ENCODE measurements at places on chromosomes 5 and 9. TPM values are rescaled to one million over a fixed set of nuclear protein-coding genes. Genes with fewer than 3 reads are reported as not detected.

The SLC22A5 gene
- 15.5 TPM for polyA plus RNA-seq

The SPAAR gene
- 0.27 TPM for polyA plus RNA-seq

The SMIM3 gene
- 62.5 TPM for polyA plus RNA-seq

The DAB2 gene
- 16.0 TPM for polyA plus RNA-seq

The TRIM36 gene
- polyA plus RNA-seq, result 3.5 TPM

The PRR16 gene
- 4.6 TPM for polyA plus RNA-seq

The WDR38 gene
- not detected for polyA plus RNA-seq

The APBB3 gene
- 6.4 TPM for polyA plus RNA-seq

The WDR31 gene
- 1.3 TPM for polyA plus RNA-seq

The STPG3 gene
- not detected for polyA plus RNA-seq

- no peak for DNase-seq
These were observed 296.0 kb upstream of the KCNN2 start for GRCh38 chr5:114065912-114066311.

DNA sequence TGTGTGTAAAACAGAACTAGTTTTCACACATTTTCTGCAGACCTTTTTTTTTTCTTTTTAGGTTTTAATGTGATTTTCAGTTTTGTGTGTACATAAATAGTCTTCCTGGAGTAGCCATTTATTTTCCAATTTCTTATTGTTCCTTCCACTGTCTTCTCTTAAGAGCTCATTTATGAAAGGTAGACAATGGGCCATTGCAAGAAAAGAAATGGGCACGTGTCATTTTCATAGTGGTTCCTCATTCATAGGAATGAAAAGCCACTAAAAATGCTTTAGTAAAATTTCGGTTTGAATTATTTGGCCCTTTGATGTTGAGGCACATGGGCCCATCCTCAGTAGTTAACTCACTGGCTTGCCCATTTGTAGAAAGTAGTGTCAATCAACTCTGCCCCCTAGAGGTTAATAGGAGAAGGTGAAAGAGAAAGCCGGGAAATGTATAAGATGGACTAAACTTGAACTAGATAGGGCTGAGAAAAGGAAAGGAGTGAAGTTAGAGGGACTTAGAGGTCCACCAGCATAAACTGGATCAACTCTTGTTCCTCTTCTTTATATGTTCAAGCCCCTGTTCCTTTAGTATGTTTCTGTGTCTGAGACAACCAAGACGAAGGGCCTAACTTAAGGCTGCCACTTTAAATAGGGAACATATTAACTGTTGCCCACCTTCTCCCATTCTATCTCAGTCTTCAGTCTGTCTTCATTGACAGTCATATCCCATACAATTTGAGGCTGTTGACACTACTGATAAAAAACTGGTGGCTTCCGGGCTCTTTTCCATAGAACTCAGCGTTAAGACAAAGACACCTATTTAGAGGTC, 72.6 kb downstream of the SMARCA2 start:
- peak; percentile 50 for DNase-seq

- DNase-seq, result peak; percentile 6
These were observed 388.5 kb upstream of the CTNND2 start for GRCh38 chr5:12292610-12293204.

DNA sequence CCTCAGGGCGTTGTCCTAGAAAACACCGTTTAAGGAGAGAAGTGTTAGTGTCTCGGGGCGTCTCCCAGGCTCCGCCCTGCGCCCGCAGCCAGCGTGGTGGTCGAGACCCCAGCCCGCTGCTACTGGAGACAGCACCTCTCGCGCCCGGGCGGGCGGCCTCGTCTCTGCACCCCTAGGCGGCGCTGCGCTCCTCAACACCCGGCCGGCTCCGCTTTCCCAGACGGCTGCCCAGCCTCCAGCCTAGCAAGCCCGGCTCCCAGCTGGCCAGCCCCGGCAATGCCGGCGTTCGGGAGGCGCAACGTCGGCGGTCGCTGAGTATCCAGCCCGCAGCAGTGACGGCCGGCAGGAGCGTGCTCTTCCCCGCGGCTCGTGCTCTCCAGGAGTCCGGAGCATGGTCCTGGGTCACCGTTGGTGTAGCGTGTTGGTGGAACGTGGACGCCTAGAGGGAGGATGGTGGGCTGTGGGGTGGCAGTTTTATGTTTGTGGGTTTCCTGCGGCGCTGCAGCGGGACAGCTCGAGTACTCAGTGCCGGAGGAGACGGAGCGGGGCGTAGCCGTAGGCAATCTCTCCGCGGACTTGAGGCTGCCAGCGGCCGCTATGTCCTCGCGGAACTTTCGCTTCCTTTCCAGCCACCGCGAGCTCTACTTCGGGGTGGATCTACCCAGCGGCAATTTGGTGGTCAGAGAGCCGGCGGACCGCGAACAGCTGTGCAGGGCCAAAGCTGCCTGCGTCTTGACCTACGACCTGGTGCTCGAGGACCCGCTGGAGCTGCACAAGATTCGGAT, 536 bp downstream of the PCDHAC1 start:
- DNase-seq, result peak; percentile 70

DNA sequence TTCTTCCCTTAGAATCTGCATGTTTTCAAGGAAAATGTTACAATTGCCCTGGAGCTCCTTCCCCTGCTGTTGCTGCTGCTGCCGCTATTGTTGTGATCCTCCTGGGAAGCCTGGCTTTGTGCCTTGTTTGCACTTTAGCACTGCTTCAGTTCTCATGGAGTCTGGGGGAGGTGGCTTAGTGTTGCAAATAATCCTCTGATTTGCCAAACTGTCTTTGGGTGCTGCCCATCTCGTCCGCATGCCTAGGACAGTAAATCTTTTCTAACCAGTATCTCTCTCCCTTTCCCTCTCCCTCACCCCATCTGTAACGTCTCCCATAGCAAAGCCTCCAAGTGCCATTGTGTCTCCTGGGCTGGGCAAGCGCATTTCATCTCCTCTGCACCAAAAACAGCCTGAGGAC, 30.3 kb downstream of the FAM240B start:
- DNase-seq, result no peak

DNA sequence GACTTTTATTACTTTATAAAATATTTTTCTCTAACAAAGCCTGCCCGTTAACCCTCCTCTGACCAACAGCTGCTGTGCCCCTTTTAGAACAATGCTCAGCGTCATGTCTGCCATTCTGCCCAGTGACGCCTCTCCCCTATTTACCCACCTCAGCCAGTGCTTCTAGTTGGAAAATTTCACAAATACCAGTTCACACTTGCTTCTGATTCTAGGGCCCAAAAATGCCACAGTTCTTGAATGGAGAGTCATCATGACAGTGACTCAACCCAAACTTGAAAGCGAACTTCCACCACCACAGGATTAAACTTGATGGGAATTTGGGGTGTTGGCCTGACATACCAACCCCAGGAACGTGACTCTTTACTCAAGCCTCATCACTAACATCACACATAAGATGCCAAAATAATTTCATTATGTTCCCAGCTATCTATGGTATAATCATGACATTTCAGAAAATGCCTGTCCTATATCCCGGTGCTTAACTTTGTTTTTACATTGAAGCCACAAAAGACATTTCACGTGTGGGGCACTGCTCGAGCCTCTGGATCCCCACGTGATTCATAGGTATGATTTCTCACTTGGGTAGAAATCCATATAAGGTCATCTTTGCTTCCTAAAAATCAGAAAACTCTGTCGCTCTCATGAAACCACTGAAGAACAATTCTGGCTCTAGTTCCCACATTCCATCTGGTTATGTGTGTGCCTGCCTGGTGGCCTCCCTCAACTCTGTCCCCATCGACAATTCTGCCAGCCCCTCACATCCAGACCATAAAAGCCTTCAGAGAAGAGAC, 220.9 kb downstream of the ACTL7B start:
- peak; percentile 92 for DNase-seq

DNA sequence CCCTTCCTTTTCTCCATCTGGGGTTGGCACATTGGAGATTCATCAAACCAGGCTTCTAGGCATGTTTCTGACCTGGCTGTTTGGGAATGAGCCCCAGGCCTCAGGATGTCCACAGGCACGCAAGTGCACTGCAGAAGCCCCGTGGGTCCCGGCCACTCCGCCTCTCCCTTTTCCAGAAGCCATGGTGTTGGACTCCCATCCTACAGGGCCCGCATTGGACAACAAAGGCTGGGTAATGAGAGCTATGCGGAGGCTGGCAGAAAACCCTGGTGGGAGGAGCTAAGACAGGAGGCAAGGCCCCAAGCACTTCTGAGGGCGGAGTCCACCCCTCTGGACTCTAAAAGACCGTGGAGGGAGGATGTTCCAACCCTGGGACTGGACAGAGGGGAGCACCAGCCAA, 160.6 kb downstream of the OLFM1 start:
- DNase-seq, result no peak

- no peak for DNase-seq
These were observed 284.0 kb upstream of the TLE4 start for GRCh38 chr9:79287708-79288290.

DNA sequence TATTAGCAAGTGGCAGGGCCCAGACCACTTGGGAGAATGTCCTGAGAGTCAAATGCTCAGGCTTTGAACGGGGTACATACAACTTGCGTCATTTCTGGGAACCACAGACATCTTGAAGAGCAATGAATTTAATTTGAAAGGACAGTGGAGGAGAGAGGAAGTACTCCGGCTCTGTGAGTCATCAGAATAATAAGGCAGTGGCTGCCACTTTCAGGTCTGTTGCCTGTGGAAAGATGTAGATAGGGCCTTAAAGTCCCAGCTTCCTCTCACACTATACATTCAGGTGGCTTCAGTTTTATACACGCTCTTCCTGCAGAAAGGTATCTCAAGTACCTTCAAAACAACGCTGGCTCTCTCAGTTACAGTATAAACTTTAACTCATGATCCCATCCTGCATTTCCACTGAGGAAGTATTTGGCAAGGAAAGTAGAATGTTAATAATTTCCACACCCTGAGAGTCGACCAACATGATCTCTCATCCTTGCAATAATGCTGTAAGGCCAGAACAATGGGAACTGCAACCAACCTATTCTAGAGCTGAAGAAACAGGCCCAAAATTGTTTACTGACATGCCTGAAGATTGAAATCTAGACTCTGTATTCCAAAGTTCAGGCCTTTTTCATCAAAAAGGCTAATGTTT, 6.8 kb upstream of the PRUNE2 start:
- peak; percentile 35 for DNase-seq

- no peak for DNase-seq
These were observed 74.9 kb downstream of the TAF11L14 start for GRCh38 chr5:17709011-17709710.

GRCh38 chr5:178413988-178414387, 176.2 kb downstream of the COL23A1 start:
- DNase-seq, result no peak

GRCh38 chr5:67115246-67115645, 81.4 kb downstream of the CD180 start:
- DNase-seq, result no peak

- no peak for DNase-seq
These were observed 14.7 kb downstream of the KLHL9 start for GRCh38 chr9:21320465-21320864.

- DNase-seq, result no peak
These were observed 184.4 kb downstream of the MAN2A1 start for GRCh38 chr5:109874108-109874507.

DNA sequence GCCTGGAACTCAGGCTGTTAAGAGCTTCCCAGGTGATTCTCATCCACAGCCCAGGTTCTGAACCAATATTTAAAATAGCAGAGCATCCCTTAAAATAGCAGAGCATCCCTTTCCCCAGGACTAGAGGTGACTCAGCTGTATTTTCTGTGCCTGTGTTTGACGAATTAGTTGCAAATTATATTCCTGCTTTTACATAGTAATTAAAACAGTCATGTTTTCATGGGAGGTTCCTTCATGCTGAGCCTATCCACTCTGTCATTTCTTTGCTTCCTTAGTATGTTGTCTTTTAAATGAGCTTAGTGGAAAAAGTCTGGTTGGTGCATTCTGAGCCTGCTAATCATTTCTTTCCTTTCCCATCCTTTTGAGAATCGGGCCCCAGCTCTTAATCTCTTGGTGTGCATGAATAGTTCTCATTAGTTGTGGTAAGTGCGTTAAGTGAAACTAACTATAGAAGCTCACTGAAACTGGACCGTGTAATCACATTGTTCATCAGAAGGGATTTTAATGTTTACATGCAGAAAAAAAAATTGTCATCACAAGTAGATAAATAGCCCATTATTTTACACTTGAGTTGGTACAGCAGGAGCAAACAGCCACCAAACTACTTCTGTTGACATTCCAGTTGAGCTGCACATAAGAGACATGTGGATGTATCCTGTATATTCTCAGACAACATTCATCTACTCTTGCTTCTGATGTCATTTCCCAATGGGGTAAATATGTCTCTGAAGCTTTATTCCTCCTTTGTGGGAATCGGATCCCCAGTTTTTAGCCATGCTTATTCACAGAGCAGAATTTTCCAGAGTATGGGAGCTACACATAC, 596.9 kb upstream of the WWC1 start:
- no peak for DNase-seq

- DNase-seq, result peak; percentile 53
These were observed 159.7 kb downstream of the DOCK2 start for GRCh38 chr5:169796731-169797130.

- no peak for DNase-seq
These were observed 322.2 kb downstream of the CEMIP2 start for GRCh38 chr9:71446106-71446472.

DNA sequence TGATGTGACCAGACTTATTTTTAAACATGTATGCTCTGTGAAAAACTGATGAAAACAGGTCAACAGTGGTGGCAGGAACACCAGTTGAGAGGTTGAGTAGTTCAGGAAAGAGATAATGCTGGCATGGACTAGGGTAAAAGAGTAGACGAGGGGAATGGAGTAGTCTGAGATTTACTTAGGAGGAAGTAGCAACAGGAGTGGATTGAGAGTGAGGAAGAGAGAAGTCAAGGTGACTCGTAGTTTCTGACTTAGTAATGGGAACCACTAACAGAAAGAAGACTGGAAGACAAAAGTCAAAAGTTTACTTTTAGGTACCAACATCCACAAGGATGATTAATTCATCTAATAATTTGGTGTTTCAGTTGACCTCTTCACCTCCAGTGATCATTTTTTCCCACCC, 3.6 kb downstream of the SRA1 start:
- DNase-seq, result peak; percentile 80

DNA sequence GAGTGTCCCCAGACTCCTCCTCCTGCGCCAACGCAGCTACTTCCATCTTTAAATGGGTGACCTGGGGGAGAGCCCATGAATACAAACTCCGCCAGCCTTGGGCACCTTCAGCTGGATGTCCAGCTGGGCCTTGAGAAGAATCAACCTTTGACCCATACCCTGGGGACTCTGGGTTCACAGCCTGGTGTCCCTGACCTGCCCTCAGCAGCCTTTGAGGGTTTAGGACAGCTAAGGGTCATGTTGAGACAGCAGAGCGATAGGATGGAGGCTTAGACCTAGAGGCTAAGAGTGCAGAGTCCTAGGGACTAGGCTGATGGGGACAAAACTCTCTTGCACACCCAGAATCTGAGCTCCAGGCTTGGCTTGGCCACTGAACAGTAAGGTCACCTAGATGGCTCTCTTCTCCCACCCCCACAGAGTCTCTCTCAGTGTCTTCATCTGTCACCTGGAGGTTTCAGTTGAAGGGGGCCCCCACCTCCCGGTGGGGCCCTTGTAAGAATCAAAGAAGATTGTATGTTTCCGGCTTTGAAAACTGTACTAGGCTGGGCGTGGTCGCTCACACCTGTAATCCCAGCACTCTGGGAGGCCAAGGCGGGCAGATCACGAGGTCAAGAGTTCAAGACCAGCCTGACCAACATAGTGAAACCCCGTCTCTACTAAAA, 6.7 kb upstream of the AQP3 start:
- DNase-seq, result no peak

GRCh38 chr5:139682016-139682975, 34.1 kb downstream of the CXXC5 start:
- no peak for DNase-seq
